ENCODE measurements at places on chromosomes 3 and 15. TPM values are rescaled to one million over a fixed set of nuclear protein-coding genes. Genes with fewer than 3 reads are reported as not detected.
A peak's percentile ranks its signal among the peaks of the same experiment; 100 is the strongest.

The ROPN1 gene
- total RNA-seq, result not detected

The CRYGS gene
- 7.1 TPM for total RNA-seq

The CLRN1 gene
- not detected for total RNA-seq

GRCh38 chr3:2968475-2968874 lies 141.7 kb downstream of the IL5RA start:
- no peaks in the 10 kb centered on the region for H3K36me3 ChIP-seq
- no peak overlapping the region for H3K4me3 ChIP-seq
- no peak overlapping the region for H3K27ac ChIP-seq
- H3K4me1 ChIP-seq, result no peaks in the 10 kb centered on the region

GRCh38 chr3:37324131-37324530 lies 149.7 kb upstream of the LRRFIP2 start:
- peaks cover 50% of the 10 kb centered on the region for H3K36me3 ChIP-seq
- no peaks in the 10 kb centered on the region for H3K27me3 ChIP-seq
- peak overlapping the region; percentile 91 for H3K27ac ChIP-seq
- peak overlapping the region; percentile 58 for H3K4me3 ChIP-seq
